ENCODE measurements at places on chromosomes 4 and X. TPM values are rescaled to one million over a fixed set of nuclear protein-coding genes. Genes with fewer than 3 reads are reported as not detected.

TRPC3 gene
- not detected for total RNA-seq

CT45A8 gene
- not detected for total RNA-seq

SULT1E1 gene
- total RNA-seq, result not detected

NXF2B gene
- not detected for total RNA-seq

TMEM47 gene
- total RNA-seq, result not detected

SYP gene
- 0.44 TPM for total RNA-seq

PARM1 gene
- not detected for total RNA-seq

ZNF41 gene
- 4.9 TPM for total RNA-seq

UGT2B10 gene
- total RNA-seq, result not detected

TSPAN6 gene
- total RNA-seq, result 1.3 TPM

FOXR2 gene
- total RNA-seq, result not detected

SPANXN3 gene
- total RNA-seq, result not detected

VEGFC gene
- total RNA-seq, result not detected

DCX gene
- total RNA-seq, result not detected

TCEANC gene
- 9.5 TPM for total RNA-seq

PHOX2B gene
- total RNA-seq, result not detected

SLC49A3 gene
- 0.69 TPM for total RNA-seq

STS gene
- 0.78 TPM for total RNA-seq

RGN gene
- total RNA-seq, result not detected

GRID2 gene
- total RNA-seq, result not detected

RASGEF1B gene
- total RNA-seq, result 103 TPM

GAGE12F gene
- total RNA-seq, result not detected

ASB5 gene
- total RNA-seq, result not detected

MGARP gene
- total RNA-seq, result not detected

PDHA2 gene
- total RNA-seq, result not detected

TBCK gene
- 20.4 TPM for total RNA-seq

HADH gene
- total RNA-seq, result 9.6 TPM

ATP1B4 gene
- not detected for total RNA-seq

FAM47E gene
- 0.19 TPM for total RNA-seq

LRP2BP gene
- 2.3 TPM for total RNA-seq

GC gene
- not detected for total RNA-seq

RHOXF2B gene
- total RNA-seq, result not detected

ZNF330 gene
- 44.9 TPM for total RNA-seq

TMEM271 gene
- total RNA-seq, result not detected

SERTM2 gene
- not detected for total RNA-seq

ARHGAP36 gene
- total RNA-seq, result not detected

NPNT gene
- total RNA-seq, result not detected

TLR3 gene
- 1.2 TPM for total RNA-seq

HSFX2 gene
- not detected for total RNA-seq

GPR78 gene
- total RNA-seq, result not detected

CDKL5 gene
- 2.5 TPM for total RNA-seq

RPS6KA6 gene
- not detected for total RNA-seq

PPP2R3B gene
- total RNA-seq, result 17.6 TPM

PHEX gene
- 0.41 TPM for total RNA-seq

SPANXD gene
- not detected for total RNA-seq
